ENCODE measurements at places on chromosomes 12 and 14.

DNA sequence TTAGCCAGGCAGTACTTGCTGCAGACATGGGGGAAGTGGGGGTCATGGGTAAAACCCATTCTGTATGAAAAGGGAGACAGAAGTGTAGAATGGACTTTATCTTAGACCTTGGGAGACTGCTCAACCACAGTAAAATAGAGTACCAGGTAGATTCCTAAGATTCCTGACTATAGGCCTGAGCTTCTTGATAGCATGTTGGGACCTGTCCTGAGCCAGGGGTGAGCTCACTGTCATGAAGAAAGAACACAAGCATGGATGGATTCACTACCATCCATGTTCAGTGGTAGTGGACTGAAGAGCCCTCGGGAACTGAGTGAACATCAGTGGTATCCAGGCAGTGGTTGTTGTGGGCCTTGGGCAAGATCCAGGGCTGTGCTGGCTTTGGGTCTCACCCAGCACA is 1003.8 kb downstream of the TMTC2 start:
- no peak for DNase-seq

DNA sequence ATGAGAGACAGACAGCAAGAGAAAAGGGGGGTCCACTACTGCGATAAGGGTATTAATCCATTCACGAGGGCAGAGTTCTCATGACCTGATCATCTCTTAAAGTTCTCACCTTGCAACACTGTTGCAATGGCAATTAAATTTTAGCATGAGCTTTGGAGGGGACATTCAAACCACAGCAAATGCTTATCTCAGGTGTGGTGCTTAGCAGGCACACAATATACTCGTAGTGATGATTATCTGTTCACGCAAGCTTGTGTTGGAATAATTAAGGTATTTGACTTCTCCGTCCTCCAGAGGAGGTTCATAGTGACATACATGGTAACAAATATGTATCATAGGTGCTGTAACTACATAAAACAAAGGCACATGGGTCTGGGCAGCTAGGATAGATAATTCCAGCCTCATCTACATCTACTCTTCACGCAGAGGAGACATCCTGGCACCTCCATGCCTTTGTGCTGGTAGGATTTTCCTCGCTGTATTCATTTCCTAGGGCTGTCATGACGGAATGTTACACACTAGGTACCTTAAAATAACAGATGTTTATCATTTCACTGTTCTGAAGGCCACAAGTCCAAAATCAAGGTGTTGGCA is 221.2 kb downstream of the RBM19 start:
- DNase-seq: no peak

DNA sequence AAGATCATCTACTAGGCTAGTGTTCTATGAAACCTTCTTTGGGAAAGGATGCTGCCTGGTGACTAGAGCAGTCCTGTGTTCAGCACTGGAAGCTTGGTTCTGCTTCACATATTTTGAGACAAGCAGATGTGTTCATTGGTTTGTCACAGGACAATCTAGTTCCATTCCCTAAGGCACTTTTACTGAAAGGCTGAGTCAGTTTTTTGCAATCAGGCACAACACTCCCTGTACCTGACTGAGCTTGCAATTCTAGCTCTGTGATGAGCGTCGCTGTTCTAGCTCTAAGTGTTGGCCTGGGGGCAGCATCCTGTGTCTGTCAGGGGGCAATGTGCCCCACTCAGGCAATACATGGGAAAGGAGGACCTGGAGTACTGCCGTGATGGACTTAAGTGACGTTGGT is 144.4 kb downstream of the CAND1 start:
- DNase-seq: no peak

- DNase-seq: peak; percentile 58
Observed at GRCh38 chr12:121580959-121581685, at the start of gene KDM2B. Gene KDM2B (minus strand): TSS chr12:121581023. CDS start chr12:121580911, 112 bp downstream.

- DNase-seq: no peak
Observed at GRCh38 chr12:54375259-54375579, 9.3 kb downstream of the ZNF385A start.

- DNase-seq: no peak
Observed at GRCh38 chr12:68667291-68667690, 19.5 kb upstream of the NUP107 start.

GRCh38 chr12:118065380-118065779 is 4.4 kb upstream of the WSB2 start:
- no peak for DNase-seq

GRCh38 chr12:60872219-60872618 is 1276.4 kb downstream of the SLC16A7 start:
- no peak for DNase-seq

DNA sequence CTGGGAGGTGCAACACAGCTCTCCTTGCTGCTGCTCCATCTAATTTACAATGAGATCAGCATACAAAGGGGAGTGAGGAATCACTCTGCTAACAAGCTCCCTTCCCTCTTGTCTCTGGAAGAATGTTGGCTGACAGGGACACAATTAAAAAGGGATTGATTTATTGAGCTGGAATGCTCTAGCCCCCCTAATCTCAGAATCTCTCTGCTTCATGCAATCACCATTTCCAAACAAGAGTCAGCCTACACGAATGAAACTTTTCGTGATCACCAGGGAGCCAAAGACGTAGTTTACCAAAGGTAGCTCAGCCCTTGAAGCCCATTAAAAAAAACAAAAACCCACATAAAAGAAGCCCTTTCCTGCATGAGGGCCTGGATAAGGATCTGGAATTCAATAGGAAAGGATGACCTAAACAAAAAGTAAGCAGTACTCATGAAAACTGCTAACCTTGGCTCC is 223.8 kb downstream of the C12orf75 start:
- no peak for DNase-seq

GRCh38 chr14:100780646-100781355 is 45.1 kb upstream of the MEG3 start:
- DNase-seq: no peak

DNA sequence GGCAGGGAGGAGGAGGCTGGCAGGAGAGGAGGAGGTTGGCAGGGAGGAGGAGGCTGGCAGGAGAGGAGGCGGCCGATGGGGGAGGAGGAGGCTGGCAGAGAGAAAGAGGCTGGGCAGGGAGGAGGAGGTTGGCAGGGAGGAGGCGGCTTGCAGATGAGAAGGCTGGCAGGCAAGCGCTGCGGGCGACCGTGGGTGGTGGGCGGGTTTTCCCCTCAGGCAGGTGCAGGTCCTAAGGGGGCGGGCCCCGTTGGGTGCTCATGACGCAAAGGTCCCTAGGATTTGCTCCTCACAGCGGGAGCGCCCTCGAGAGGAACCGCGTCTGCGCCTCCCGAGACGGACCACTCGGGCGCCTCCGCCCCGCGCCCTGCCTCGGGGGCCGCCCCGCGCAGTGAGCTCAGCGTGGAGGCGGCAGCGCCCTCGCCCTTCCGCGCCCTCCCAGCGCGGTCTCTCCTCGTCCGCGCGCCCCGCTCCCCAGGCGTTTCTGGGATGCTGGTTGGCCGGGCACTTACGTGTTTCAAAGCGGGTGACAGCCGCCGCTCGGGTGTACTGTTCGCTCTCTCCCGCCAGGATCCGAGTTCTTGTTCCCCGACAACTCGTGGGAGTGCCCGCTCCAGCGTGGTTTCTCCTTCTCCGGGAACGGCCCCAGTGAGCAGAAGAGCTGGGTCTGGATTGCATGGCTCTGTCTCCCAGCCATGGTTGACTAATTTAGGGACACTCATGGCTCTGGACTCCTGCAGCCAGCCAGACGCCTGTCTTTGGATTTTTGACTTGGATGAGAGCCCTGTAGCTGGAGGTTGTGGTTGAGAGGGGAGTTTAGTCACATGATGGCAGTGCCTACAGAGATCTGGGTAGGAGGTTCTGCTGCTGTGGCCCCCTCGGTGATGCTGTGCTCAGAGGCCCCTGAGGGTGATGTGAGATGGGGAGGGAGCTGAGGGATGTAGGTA is 64.1 kb upstream of the PPP4R3A start:
- DNase-seq: peak; percentile 96

GRCh38 chr12:113088037-113088436 is 31.5 kb downstream of the DTX1 start:
- peak; percentile 16 for DNase-seq

GRCh38 chr12:52132754-52133161 is 53.3 kb downstream of the SMIM41 start:
- DNase-seq: no peak

DNA sequence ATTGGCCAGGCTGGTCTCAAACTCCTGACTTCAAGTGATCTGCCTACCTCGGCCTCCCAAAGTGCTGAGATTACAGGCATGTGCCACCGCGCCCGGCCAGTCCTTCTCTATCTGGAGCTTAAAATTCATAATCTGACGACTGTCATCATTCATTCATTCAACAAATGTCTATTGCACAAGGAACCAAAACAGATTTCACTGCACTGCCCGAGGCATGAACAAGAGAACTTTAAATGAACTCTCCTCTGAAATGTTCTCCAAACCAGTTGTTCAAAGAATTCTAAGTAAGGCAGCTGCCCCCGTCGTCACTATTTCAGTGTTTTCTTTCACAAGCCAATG is 44.8 kb upstream of the METAP2 start:
- no peak for DNase-seq

GRCh38 chr12:46950094-46950493 is 124.3 kb upstream of the SLC38A4 start:
- DNase-seq: no peak

GRCh38 chr12:93419388-93420034 is 22.2 kb downstream of the UBE2N start:
- DNase-seq: no peak

DNA sequence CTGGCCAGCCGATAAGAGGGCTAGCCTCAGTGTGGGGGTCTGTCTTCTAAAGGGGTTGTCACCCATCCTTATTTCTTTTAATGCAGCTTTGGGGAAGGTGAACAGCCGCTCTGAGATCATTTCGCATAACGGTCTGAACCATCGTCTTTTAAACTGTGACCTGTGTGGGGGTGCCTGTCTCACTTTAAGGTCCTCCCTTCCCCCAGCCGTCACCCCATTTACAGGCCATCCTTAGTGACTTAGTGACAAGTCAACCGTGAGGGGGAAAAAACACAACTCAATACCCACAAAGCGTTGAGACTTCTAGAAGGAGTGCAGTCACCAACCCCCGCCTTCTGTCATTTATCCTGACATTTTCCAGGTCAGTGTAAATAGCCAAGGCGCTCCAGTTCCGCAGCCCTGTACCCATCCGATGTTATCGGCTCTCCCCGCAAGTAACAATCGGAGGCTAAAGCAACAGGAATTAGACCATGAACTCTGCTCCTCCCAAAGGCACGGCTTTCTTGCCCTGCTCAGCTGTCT is 505 bp upstream of the DENND5B start:
- peak; percentile 15 for DNase-seq

- DNase-seq: no peak
Observed at GRCh38 chr12:84685379-84685778, 227.2 kb downstream of the SLC6A15 start.

GRCh38 chr12:3325736-3326135 is 165.3 kb upstream of the PRMT8 start:
- no peak for DNase-seq

- peak; percentile 75 for DNase-seq
Observed at GRCh38 chr12:54549774-54550451, 512 bp downstream of the PDE1B start.

DNA sequence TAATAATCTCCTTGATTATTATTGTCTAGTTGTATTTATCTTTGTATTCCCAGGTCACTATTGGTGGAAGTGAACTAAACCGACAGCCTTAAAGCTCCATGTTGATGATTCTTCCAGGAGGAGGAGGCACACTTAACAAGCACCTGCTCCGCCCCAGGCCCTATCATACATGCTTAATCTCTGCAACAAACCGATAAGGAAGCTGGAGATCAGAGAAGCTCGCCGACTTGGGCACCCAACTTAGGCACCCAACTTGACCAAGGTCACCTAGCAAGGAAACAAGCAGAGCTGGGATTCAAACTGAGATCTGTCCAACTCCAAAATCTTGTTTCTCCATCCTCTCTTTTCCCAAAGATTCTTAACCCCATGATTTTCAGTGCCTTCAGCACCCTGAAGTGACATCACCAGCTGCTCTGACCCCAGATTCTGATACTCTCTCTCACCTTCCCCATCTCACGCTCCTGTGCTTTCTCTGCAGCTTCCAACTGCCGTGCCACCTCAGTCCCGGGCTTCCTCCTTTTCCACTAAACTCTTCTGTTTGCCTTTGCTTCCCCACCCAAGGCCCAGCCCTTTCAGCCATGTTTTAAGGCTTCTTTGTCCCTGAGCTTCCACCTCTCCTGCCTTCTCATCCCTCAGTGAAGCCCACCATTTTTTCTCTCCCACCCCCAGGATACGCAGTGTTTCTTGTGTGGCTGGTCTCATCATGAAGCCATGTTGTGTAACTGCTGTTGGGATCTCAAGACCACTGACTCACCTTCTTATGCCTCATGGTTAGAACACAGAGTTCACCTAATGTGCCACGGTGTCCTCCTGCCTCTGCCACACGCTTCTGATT is 6.6 kb upstream of the KRT18 start:
- no peak for DNase-seq

DNA sequence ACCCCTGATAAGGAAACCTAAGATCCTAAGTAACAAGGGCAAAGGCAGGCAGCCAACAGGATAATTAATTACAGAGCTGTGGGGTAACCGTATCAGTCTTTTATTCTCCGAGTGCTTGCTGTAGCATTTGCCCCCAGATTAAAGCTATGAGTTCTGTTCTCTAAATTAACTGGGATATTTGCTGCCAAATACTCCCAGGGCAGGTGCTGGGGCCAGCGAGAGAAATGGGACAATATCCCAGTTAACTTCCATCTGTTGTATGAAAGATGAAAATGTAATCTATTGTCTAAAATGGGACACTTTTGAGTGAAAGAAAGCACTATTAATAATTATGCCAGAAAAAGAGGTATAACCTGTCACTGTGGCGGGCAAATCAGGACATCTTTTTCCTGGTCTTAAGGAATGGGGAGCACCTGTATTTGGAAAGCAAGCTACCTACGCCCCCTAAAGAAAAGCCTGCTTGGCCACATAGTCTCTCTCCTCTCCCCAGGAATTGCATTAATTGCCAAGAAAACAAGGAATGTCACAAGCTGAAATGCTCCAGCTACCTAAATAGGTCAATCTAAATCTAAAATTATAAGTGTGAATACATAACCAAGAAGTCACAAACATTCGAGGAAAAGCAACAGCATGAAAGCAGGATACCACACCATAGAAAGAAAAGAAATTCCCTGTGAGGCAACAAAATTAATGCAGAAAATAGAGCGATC is 26.7 kb upstream of the CFAP54 start:
- DNase-seq: no peak

GRCh38 chr14:51092965-51093364 is 1.9 kb downstream of the TRIM9 start:
- no peak for DNase-seq

DNA sequence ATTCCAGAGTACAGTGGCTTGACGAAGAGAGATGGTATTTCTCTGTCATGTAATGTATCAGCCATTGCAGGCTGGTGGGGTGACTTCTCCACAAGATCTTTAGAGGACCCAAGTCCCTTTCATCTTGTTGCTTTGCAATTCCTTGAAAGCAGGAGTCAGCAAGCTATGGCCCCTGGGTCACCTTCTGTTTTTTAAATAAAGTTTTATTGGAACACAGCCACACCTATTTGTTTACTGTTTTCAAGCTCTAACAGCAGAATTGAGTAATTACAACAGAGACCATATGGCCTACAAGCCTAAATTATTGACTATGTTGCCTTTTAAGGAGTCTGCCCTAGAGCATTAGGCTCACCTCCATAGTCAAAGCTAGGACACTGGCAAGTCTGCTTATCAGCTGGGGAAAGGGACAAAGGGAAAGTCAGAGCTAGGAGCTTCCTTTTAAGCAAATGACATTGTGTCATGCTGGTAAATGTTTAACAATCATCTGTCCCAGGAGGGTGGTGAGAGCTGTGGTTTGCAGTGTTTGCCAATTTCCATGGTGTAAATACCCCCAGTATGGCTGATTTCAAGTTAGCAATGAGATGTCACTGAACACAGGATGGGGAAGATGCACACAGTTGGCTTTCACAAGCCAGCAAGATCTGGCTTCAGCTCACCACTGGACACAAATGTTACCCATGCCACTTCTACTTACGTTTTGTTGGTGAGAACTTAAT is 87.7 kb upstream of the PWP1 start:
- DNase-seq: no peak

Data from activated CD4-positive, alpha-beta T cell treated with anti-CD3 and anti-CD28 coated beads for 36 hours (primary cell).